Gastroesophageal sphincter (tissue), 4 donors: ENCODE measurements at places on chromosomes 2 and 18. TPM values are rescaled to one million over a fixed set of nuclear protein-coding genes. Genes with fewer than 3 reads are reported as not detected.

Gene LPIN1
- 47.6 TPM for total RNA-seq

Gene RESP18
- total RNA-seq: not detected

Gene GCG
- total RNA-seq: not detected

Gene STARD6
- not detected for total RNA-seq

Gene RAB6D
- not detected for total RNA-seq

Gene CYS1
- total RNA-seq: 50.7 TPM

Gene NYAP2
- not detected for total RNA-seq
